ENCODE measurements at places on chromosomes 5 and 9.

DNA sequence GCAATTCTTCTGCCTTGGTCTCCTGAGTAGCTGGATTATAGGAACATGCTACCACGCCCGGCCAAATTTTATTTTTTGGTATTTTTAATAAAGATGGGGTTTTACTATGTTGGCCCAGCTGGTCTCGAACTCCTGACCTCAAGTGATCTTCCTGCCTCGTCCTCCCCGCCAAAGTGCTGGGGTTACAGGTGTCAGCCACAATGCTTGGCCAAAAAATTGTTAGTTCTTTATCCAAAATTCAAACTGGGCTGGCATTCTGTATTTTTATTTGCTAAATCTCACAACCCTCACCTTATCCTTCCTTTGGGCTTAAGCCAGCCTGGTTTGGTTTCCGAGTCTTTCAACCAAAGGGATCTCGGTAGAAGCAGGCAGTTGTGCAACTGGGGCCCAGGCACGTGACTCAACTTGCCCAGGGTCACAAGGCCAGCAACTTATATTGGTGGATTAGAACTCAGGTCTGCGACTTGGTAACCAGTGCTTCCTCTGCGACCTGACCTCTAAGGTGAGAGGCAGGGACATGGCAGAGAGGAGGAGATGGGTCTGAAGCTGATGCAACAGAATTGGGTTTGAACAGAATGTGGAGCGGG, 26.5 kb upstream of the BOD1 start:
- no peak for DNase-seq

DNA sequence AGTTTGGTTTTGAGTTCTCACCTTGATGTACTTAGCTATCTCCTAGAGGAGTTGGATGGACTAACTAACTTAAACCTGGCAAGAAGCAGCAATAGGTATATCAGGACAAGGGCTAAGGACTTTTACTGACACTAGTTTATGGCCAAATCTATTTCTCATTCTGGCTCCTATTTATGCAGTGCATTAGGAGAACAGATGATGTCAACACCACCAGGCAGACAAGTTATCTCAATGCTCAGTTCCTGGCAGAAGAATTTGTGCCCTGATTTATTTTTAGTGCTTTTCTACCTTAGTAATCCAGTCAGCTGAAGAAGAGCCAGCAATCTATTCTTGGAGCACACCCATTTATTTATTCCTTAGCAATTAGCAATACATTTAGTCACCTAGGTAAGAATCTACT, 30.7 kb upstream of the MYOT start:
- no peak for DNase-seq

DNA sequence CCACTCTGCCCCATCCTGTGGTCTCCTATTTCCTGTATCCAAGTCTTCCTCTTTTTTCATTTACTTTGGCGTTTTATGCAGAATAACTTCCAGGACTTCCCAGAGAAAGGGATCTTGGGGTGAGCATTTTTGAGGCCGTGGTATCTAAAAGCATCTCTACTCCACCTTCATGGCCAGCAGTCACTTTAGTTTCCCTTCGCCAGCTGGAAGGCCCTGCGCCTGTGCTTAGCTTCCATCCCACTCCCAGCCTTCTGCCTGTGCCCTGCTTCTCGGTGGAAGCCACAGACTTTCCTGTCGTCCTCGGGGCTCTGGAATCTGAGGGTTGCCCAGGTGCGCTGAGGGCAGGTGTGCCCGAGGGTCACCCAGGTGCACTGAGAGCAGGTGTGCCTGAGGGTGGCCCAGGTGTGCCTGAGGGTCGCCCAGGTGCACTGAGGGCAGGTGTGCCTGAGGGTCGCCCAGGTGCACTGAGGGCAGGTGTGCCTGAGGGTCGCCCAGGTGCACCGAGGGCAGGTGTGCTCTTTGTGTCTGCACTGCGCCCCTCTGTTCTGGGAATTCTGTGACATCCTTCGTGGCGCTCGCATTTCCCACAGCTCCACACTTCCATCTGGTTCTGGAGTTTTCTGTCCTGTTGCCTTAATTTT, 32.4 kb upstream of the LRRC14B start:
- no peak for DNase-seq

- DNase-seq: no peak
Measured at GRCh38 chr5:166369807-166370206, 1921.6 kb upstream of the WWC1 start.

GRCh38 chr5:30994902-30995301, 198.6 kb upstream of the CDH6 start:
- no peak for DNase-seq

- no peak for DNase-seq
Measured at GRCh38 chr5:53071298-53071697, 38.3 kb downstream of the MOCS2 start.

DNA sequence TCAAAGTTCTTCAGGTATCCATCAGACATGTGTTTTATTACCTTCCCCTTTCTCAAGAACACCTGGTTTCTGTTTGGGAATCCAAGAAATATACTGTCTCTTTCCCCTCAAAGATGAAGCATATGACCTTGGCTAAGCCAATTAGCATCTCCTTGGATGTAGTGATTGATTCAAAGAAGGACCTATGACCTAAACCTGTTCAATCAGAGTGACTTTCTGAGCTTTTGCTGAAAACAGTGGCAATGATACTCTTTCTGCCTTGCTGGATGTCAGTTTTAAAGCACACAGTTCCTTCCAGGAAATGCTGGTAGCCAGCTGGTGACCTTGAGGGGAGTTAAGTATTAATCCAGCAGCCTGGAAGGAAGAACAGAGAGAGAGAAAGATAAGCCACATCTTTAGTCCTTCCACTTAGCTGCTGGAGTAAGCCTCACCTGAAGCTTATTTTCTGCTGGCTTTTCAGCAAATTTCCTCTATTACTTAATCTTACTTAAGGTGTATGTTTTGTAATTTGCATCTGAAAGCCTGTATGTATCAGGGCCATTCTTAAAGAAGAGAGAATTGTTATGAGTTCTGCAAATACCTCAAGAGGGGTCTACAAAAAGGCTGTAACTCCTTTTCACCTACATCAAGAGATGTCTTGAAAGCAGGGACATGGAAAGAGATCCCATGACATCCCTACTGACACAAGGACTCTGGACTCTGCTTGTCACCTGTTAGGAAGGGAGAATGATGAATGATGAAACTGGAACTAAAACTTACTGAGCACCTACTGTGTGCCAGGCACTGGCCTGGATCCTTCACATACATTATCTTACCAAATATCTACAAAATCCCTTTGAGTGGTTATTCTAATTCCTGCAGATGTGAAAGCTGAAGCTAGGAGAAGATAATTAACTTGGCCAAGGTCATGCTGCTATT, 35.2 kb upstream of the PIK3R1 start:
- no peak for DNase-seq

- DNase-seq: no peak
Measured at GRCh38 chr9:98092613-98092931, 26.4 kb downstream of the TRIM14 start.

GRCh38 chr5:174724484-174725260, at the start of gene MSX2:
Gene MSX2, plus strand, starts transcription at chr5:174724582. Its CDS starts 78 bp downstream, at chr5:174724660.
- DNase-seq: no peak

GRCh38 chr9:97438666-97439065, 26.8 kb downstream of the TDRD7 start:
- DNase-seq: no peak

DNA sequence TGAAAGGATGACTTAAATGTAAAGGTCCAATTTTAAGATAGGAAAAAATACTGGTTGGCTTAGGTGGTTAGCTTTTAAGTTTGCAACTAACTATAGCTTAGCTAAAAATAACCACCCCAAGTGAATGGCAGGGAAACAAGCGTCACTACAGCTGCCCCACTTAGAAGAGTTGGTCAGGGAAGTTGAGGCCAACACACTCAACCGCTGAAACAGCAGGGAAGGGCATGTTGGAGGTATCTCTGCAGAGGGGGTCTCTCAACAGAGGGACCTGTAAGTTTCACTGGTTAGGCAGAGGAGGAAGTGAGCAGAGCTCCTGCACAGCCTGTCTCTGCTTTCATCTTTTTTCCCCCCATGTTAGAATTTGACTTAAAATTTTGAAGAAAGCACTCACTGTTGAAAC, 75.3 kb downstream of the LHFPL2 start:
- no peak for DNase-seq

DNA sequence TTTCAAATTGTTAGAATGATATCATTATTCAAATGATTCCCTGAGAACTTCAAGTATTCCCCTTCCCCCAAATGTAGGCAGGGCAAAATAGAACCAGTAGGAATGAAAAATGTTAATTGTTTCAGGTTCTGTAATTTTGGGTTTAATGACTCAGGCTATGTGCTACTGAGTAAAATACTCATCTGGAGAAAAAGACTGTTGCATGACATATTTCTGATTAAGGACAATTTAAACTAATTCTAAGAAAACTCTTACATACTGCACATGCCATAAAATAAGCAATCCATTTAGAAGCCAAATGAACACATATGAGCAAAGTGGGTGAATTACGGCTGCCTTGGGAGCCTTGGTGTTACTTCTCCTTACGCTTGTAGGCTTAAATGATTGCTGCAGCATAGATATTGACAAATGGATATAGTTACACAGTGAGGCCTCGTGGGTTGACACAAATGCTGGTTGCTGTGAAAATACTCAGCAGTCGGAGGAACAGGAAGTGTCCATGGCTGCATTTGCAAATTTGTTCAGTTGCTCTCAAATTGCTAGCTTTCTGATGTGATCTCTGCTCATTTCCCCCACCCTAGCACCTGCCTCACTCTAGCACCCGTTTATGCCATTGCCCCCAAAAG, 174.9 kb upstream of the DMAC1 start:
- peak; percentile 14 for DNase-seq

DNA sequence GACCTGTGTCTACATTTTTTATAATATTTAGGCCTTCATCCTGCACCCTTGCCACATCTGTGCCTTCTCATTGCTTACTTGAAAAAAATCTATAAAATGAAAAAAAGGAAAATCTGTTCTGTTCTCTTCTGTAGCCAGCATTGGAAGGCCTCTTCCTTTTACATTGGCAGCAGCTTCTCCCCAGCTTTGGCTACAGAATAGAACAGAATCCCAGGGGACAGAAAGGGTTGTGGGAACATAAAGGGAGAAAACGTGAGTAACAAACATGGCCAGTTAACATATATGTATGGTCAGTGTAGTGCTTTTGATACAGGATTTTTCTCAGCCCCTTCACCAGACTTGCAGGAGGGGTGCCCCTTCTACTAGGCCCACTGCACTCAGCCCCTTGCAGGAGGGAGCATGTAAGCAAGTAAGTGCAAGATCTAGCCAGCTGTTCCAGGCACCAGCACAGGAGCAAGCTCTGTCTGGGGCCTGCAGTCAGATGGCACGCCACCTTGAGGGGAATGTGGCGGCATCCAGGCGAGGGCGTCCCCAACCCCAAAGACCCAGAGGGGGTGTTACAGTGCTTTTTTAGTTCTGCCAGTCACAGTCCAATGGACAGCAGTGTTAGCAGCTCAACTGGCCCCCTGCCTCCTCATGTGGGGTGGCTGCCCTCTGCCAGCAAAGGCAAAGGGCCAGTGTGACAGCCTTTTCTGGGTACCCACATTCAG, 330.5 kb upstream of the ZNF462 start:
- DNase-seq: no peak

DNA sequence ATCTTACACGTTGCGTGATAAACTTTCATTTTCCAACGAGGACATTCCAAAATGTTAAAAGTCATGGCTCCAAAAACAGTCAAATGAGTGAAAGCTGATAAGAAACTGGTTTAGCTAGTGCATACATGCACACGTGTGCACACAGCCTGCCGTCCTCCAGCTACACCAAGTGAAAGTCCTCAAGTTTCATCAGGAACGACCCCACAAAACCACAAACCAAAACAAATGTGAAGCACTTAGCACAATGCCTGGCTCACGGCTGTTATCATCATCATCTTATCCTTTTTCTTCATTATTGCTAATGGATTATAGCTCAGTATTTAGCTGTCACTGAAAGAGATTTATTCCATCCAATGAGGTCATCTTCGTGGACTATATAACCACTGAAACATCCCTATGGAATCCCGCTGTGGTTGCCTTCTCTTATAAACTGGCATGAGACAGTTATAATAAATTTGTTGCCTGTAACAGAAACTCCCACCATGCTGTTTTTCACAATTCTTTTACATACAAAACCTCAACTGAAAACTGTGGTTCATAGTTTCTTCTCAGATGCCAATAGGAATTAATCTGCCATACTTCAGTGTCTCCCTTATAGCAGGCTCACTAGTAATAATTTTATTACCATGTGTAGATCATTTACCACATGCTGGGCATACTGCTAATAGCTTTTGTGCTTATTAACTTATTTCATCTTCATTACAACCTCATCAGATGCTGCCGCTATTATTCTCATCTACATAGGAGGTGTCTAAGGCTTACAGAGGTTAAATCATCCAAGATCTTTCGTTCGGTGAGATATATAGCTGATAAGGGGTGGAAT, 56.1 kb downstream of the SAXO1 start:
- DNase-seq: no peak

- no peak for DNase-seq
Measured at GRCh38 chr5:66639037-66639436, 42.8 kb downstream of the MAST4 start.

DNA sequence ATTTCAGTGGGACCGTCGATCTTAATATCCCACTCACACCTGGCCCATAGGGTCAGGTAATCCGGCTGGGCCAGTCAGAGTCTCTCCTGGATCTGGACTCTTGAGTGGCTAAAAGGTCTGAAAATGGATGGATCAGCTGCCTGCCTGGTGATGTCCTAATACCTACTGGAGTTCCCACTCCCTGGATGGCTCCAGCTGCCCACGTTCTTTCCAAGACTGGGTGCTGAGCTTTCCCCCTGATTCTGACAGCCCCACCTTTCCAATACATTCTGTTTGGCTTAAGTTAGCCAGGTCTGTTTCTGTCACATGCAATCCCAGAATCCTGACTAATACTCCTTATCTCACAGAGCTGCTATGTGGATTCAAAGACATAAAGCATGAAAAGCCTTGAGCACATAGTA, 10.2 kb downstream of the SH3PXD2B start:
- DNase-seq: no peak

DNA sequence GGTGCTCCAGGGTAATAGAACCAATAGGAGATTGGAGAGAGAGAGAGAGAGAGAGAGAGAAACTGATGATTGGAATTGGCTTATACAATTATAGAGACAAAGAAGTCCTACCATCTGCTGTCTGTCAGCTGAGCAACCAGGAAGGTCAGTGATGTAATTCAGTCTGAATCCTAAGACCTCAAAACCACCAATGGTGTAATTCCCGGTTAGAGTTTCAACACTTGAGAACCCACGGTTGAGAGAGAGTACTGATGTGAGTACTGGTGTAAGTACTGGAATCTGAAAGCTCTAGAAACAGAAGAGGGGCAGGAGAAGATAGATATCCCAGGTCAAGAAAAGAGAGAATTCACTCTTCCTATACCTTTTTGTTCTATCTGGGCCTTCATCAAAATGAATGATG, 775.8 kb downstream of the EFNA5 start:
- DNase-seq: peak; percentile 26

DNA sequence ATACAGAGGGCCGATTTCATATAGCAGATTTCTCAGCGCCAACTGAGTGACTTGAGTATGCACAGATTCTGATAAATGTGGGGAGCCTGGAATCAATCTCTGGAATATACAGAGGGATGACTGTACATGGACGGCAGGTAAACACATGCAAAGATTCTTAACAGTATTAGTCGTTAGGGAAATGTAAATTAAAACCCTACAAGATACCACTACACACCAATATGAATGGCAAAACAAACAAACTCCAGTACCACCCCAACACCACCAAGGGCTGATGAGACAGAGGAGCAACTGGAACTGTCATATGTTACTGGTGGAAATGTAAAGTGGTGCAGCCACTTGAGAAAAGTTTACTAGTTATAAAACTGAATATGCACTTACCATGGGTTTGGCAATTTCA, 8.3 kb upstream of the FER start:
- DNase-seq: no peak

GRCh38 chr9:36328798-36329411, 70.7 kb upstream of the GNE start:
- peak; percentile 87 for DNase-seq

- no peak for DNase-seq
Measured at GRCh38 chr5:154324033-154324432, 121.8 kb upstream of the SAP30L start.
